ENCODE measurements at places on chromosomes 7 and 10.

- DNase-seq: no peak
Observed at GRCh38 chr10:14508725-14509124, 178.0 kb upstream of the FRMD4A start.

DNA sequence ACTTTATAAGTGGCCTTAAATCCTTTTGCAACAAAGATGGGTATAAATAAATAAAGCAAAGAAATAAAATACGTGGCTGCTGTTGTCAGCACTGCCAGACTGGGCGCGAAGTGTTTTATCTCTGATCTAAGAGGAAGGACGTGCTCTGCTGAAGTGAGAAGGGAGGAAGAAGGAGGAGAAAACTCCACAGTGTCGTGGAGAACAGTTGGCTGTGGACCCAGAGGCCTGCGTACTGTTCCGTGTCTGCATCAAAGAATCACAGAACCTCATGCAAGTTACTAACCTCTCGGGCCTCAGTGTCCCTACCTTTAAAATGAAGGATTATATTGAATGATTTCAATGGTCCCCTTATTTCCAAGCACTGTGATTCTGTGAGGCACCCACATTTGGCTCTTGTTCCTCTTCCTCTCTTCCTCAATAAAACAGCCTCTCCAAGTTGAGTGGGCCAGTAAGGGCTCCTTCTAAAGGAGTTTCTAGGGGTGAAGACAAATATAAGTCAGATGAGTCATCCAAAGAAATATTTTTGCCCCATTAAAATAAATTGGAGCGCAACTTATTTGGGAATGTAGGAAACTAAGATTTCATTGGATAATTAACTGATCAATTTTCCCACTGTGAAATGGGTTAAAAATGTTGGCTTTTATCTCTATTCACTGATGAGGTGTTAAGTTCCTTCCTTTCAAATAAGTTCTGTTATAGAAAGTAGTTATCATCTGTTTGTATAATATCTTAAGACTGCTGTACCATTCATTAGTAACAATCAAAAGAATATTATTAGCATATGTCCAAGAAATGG is 126.9 kb upstream of the EFCAB10 start:
- no peak for DNase-seq

- DNase-seq: no peak
Observed at GRCh38 chr7:52876402-52876801, 159.0 kb upstream of the POM121L12 start.

GRCh38 chr7:18243731-18244130 is 216.1 kb upstream of the PRPS1L1 start:
- DNase-seq: no peak

GRCh38 chr10:104899779-104900178 is 258.7 kb downstream of the SORCS3 start:
- no peak for DNase-seq

DNA sequence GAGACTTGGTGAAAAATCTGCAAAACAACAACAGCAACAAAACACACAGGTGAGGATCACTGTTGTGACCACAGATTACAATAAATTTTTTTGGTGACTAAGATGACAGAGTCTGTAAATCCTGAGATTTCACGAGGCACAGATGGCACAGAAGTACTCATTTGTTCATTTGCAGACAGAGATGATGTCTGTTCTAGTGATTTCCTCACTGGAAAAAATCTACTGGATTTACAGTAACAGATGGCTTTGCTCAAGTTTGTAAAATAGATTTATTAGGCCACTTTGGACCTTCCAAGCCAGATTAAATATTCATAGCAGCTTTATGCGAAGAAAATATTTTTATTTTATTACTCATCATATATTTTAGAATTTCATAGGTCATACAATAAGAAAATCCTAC is 113.5 kb upstream of the IL6 start:
- no peak for DNase-seq

DNA sequence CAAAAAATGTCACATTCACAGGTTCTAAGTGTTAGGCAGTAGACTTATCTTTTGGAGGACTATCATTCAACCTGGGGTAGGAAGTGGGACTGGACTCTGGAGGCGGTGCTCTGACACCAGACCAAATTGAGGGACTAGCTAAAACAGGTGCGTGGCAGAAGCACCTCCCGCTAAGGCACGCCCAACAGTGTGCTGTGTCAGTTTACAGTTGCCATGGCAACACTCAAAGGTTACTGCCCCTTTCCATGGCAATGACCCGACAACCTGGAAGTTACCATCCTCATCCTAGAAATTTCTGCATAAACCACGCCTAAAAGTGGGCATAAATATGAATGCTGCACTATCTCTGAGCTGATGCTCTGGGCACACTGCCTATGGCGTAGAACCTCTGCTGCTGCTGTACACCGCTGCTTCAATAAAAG is 14.0 kb upstream of the BLNK start:
- peak; percentile 71 for DNase-seq

- DNase-seq: no peak
Observed at GRCh38 chr10:15518250-15518649, 147.2 kb upstream of the FAM171A1 start.

GRCh38 chr10:83953589-83953988 is 185.7 kb upstream of the GHITM start:
- DNase-seq: no peak

- no peak for DNase-seq
Observed at GRCh38 chr7:132783824-132784223, 207.6 kb upstream of the PLXNA4 start.

DNA sequence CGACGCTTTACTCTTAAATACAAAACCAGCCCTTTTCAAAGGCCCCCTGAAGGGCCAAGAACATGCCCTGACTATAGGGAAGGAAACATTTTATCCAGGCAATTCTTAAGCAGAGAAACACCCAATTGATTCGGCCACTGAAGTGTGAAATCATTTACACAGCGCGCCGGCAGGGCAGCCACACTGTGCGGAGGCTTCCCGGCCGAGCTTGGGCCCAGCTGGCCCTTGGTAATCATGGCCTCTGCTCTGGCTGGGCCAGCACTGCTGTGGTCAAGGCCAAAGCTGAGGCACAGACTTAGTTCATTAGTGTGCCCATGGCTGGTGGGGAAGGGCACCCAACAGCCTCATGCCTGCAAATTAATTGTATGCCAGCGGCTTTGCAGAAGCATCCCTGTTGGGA is 143.7 kb upstream of the HABP2 start:
- no peak for DNase-seq

GRCh38 chr10:124995605-124996004 is 53.7 kb downstream of the ZRANB1 start:
- DNase-seq: no peak

GRCh38 chr7:102061981-102062390 is 224.7 kb upstream of the SH2B2 start:
- DNase-seq: peak; percentile 42

DNA sequence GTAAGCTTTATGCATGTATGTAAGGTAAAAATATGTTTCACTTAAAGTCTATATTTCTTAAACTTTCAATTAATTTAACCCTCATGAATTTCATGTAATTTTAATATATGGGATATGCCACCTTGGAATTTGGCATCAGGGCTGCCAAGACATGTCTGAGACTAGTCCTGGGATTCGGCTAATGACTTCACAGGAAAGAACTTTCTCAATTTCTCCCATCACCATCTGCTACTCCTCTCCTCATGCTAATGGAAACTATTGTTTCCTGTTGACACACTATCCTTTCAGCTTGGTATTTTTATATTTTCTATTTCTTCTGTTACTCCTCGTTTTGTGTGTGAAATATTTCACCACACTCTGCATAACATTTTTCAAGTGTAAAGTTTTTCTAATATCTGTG is 205.9 kb downstream of the ARL4A start:
- no peak for DNase-seq

DNA sequence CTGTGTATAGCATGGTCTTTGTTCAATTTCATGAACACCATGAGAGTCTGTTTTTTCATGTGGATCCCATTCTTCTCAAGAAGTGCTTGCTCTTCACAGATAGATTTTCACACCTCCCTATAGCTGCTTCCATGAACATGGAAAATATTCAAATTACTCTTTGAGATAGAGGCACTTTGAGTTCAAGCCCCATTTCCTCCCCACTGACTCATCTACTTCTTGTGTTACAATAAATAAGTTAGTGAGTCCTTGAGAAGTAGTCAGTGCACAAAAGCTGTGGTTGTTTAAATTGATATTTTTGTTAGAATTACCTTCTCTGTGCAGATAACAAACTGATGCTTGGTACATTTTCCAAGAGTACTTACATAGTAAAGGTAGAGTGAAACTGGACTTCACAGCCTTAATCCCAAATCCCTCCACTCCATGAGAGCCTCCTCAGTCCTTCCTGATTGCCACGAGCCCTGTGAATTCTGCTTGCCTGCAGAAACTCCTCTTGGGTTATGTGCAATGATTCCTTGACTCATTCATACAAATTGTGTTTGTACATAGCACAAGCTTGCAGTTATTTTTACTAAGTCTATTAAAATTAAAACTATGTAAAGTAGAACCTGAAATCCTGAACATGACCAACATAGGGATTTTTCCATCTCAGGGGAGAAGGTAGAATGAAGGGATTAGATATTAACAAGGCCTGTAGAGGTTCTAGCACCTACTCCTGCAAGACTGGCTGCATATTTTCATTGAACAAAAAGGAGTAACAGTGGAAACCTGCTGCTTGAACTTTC is 496.2 kb downstream of the TNS3 start:
- DNase-seq: no peak

- DNase-seq: no peak
Observed at GRCh38 chr10:51300617-51301304, 226.5 kb downstream of the PRKG1 start.

DNA sequence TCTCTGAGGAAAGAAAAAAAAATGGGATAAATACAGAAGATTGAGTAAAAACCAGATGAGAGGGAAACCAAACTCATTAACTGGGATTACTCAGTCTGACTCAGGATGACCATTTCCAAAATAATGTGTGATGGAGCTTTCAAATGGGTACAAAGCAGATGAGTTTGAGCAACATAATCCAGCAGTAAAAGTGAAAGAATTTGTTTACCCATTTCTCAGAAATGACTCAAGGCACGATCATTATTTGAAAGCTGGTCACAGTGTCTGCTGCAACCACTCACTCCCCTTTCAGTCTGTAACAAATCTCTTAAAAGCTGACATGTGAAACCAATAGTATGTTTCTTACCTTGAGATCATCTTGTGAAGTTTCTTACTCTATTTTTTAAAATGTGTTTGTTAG is 104.7 kb upstream of the KLF14 start:
- DNase-seq: no peak

DNA sequence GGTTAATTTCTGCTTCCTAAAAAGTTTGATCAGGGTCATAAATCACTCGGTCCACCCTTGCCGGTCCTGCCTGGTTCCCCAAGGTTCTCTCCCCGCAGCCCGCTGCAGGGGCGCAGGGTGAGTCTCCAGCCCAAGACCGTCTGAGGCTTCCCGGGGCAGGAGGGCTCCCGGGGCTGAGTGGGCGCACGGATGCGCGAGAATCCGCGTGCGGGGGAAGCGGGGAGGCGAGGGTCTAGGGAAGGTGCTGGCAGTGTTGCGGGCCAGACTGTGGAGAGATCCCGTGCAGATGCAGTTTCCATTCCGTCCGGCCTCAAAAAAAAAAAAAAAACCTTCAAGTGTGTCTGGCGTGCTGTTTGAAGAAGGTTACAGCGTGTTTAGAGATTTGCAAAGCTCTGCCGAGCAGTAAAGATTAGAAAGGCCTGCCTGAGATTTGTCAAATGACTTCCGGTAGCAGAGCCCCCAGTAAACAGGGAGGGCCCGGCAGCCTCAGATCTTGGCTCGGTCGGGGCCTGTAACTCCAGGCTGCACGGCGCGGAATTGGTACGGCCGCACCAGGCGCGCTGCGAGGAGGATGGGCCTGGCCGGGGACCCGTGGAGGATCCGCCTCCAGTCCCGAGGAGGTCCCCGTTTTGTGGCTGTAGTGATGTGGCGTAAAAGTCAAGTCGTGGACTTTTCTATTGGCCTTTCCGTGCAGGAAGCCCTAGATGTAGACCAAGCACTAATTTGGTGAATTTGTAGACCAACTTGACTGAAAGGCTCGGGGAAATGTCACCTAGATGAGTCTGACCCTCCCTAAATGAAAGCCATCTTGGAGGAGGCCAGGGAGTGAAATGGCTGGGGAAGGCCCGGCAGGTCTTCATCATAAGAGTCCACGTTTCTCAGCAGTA is 293.2 kb upstream of the NFE2L3 start:
- DNase-seq: peak; percentile 84

DNA sequence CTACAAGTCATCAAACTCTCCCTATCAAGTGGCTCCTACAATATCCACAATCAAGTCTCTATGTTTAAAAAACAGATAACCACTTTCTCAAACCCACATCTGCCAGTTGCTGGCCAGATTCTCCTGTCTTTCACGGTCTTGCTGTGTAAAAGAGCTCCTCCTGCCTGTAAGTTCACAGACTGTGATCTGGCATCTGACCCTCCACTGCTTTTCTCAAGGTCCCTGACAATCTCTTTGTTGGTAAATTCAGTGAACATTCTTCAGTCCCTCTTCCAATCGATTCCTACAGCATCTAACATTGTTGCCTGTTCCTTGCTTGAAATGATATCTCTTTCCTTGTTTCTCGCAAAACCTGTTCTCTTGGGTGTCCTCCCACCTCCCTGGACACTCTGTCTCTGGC is 18.5 kb upstream of the LMOD2 start:
- peak; percentile 57 for DNase-seq

DNA sequence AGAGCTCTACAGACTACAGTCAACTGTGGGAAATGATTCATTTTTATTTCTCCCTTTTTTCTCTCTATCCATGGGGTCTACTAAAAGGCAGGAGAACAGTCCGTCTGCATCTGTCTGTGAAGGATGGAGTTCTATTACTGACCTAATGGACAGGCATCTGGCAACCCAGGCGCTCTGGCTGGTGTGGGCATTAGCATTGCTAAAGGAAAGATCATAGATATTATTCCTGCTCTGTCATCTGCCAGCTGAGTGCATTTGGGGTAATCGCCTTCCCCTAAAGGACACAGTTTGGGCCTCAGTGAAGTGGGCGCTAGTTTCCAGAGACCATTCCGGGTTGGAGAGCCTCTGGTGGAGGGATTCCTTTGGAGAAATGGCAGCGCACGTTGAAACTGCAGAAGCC is 201.3 kb upstream of the TCERG1L start:
- DNase-seq: no peak

GRCh38 chr10:118107541-118107940 is 60.8 kb upstream of the RAB11FIP2 start:
- DNase-seq: no peak

- DNase-seq: peak; percentile 92
Observed at GRCh38 chr10:24383681-24384106, 174.8 kb downstream of the KIAA1217 start.

DNA sequence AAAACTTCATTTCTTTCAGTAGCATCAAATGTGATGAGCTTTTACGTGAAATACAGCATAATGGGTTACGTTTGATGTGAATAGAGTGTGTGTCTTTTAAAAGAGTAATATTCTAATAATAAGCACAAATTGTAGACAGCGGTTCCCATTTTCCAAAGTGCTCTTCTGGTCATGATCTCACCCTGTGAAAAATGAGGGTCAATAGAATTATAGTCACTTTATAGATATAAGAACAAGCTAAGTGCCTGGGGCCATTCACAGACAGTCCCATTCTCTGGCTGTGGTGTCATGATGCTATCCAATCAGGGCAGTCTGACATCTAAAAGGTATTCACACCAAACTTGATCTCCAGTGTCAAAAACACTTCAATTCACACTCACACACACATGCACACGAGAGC is 830.8 kb upstream of the AUTS2 start:
- DNase-seq: no peak

All from ELF-1 (cell line).